Esophagus mucosa (tissue), 1 donor: ENCODE measurements at places on chromosomes 16 and 17.

DNA sequence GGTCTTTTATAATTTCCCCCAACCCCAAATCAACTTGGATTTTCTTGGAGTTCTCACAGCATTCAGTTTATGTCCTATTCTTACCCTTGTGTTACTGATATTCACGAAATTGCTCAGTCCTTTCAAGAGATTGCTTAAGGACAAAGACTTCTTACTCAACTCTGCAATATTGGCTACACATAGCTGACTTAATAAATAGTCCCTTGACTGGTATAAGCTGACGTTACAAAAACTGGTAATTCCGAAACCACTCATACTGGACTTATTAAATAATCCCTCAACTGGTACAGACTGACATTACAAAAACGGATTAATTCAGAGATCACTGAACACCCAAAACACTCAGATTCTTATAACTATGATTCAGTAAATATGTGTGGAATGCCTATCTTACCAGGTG is 860 bp downstream of the TIGD7 start:
- ATAC-seq: no peak

GRCh38 chr17:39195568-39196160 is 1.8 kb downstream of the CACNB1 start:
- ATAC-seq: no peak

DNA sequence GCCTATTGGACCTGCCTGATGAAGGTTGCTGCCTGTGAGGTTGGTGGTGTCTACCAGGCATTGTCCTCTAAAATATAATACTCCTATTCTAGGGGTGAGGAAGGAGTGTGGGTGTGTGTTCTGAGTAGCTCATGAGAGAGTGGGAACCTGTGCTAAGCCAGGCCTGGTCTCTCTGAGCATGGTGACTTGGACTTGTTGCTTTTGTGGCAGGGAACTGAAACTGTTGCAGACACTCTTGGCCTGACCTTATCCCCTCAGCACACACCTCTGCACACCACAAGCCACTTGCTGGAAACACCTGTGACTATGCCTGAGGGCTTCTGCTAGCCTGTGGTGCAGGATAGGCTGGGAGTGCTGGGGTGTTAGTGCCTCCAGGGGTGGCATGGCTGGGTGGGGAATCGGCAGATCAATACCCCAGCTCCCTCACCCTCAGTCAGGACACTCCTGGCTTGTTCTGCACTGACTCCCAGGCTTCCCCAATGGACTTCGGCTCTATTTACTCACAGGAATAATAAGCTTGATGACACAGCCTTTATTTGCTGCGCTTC is 29.9 kb downstream of the PLCG2 start:
- ATAC-seq: peak; percentile 71

DNA sequence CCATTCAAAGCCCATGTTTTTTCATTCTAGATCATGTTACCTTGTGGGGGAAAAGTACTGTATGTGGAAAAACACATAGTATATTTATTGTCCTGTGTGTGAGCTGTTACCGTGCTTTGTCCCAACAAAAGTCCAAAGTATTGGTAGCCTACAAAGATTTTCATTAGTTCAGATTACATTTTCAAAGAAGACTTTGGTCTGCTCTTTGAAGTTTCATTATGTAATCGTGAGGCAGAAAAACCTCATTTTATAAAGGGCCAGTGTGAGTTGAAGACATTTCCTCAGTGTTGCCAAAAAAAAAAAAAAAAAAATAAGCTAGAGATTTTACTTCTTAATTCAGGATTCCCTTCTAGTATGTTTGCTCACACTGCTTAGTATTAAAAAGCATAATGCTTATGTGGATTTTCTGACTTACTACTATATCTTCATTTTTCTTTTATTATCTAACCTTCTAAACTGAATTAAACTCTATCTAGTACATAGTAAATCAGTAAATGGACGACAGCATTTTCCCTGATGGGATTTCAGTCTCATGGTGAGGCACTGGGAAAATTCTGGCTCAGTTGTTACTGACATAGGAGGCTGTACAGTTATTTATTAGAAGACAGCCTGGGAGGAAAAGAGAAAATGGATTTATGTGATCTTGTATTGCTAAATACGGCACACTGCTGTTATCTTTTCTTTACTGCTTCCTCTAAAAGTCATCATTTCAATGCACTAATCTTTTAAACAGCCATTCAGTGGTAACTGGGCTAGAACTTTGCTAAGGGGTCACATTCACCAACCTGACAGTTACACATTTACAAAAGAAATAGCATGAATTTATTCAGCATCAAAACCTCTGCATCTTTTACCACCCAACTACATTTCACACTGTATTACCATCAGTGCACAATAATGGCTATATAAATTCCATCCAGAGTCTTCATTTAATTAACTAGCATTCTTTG is 100.6 kb downstream of the STXBP4 start:
- no peak for ATAC-seq

- ATAC-seq: no peak
Measured at GRCh38 chr16:52500963-52501362, 46.0 kb downstream of the TOX3 start.

- ATAC-seq: no peak
Measured at GRCh38 chr17:55420067-55420775, 1.4 kb downstream of the MMD start.

DNA sequence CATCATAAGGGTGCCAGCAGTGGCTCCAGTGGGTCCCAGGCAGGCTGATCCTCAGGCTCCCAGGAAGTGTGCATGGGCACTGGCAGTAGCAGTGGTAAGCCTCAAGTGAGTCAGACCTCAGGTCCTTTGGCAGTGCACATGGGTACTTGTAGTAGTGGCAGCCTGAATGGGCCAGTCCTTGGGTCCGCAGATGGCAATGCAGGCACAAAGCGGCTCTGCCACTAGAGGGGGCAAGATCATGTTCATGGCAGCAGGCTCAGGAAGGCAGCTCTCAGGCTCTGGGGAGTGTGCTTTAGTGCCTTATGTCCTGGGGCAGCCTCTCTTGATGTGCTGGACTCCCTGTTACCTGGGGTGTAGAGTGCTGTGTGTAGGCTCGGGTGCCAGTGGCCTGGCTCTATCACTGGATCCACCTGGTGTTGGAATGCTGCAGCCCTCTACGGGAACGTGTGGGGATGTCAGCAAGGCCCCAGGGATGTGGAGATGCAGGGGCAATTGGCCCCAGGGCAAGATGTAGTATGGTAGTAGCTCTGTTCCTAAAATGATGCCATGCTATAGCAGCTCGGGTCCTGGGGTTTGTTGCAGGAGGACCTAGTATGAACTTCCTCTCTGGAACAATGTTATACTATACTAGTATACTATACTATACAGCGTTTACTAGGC is 11.0 kb downstream of the ACSM3 start:
- peak; percentile 91 for ATAC-seq

GRCh38 chr17:55510986-55511721 is at the start of gene SMIM36:
SMIM36 (minus strand) TSS chr17:55511452.
- no peak for ATAC-seq
